ENCODE measurements at places on chromosomes 1 and 21.

DNA sequence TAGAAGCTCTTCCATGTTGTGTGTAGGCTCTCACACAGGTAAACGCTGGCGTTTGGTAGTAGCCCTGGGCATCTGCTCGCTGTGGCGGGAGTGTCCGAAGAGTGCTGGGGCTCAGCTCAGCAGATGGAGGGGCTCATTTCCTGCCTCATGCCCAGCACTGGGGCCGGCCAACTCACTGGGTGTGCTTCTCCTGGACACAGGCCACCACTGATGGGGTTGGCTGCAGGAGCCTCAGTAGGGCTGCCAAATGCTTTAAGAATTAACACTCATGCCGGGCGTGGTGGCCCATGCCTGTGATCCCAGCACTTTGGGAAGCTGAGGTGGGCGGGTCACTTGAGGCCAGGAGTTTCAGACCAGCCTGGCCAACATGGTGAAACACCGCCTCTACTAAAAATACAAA is 20.9 kb downstream of the UQCRHL start:
- DNase-seq = no peak

- DNase-seq = no peak
These were observed 146.0 kb upstream of the COL6A1 start for GRCh38 chr21:45835301-45836267.

DNA sequence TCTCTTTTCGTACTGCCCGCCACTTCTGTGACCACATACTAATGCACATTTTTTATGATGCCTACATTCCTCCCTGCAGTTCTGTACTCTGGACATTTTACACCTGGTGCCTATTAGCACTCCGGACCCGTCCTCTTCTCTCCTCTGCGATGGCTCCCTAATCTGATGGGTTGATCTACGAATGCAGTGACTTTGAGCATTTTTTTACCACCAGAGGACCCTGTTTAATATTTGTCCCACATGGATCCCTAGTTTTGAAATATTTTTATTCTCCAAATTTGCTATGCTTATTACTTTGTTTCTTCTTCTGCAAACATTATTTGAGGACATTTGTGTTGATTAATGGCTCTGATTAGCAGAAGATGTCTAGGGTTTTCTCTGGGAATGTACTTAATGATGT is 5.2 kb downstream of the PPFIA4 start:
- no peak for DNase-seq

- no peak for DNase-seq
These were observed 170.9 kb upstream of the IVNS1ABP start for GRCh38 chr1:185487936-185488335.

- DNase-seq = peak; percentile 39
These were observed 43.2 kb downstream of the SLC44A3 start for GRCh38 chr1:94863297-94863911.

- no peak for DNase-seq
These were observed 2.7 kb downstream of the CSRP1 start for GRCh38 chr1:201504179-201504631.

GRCh38 chr1:31886866-31887265 is 51.3 kb downstream of the PTP4A2 start:
- no peak for DNase-seq

- no peak for DNase-seq
These were observed 72.6 kb downstream of the ATP6V1G3 start for GRCh38 chr1:198467907-198468306.

GRCh38 chr1:2785631-2786328 is 15.7 kb downstream of the TTC34 start:
- DNase-seq = no peak

DNA sequence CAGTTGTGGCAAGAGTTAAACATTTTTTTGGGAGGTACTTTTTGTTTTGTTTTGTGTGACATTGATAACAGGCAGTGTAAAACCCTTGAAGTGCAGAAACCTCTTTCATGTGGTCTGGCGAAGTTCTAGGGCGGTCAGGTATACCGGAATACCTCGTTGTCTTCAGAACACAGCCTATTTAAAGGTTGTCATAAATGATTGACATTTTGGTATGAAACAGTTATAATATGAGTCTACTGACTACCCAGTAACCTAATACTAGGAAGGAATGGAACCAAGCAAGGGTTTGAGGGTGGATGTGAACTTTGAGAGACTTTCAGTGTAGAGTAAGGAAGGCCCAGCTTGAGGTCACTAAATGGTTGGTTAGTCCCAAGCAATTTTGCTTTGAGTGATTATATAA is 40.5 kb downstream of the PATJ start:
- DNase-seq = no peak

DNA sequence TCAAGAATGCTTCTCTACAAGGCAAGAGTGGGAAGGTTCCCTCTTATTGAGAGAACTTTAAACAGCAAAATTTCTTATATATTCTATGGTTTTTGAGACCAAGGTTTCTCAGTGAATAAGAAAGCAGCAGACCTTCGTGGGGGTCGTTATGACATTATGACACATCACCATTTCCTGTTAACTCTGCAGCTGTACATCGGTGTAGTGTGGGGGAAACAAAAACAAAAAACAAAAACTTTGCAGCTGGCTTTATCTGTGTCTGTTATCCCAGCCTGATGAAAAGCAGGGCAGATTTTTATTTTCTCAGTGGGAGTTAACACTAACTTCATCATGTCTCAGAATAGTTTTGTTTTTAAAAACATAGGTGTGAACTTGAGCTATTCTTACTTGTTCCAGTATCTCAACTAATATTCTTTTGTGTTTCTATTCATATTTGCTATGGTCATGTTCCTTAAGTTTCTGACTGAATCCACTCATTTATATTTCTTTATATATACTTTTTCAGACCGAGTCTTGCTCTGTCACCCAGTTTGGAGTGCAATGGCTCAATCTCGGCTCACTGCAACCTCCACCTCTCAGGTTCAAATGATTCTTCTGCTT is 2.1 kb downstream of the SDE2 start:
- DNase-seq = no peak

GRCh38 chr1:73813716-73814115 is 384.3 kb downstream of the LRRIQ3 start:
- DNase-seq = no peak

DNA sequence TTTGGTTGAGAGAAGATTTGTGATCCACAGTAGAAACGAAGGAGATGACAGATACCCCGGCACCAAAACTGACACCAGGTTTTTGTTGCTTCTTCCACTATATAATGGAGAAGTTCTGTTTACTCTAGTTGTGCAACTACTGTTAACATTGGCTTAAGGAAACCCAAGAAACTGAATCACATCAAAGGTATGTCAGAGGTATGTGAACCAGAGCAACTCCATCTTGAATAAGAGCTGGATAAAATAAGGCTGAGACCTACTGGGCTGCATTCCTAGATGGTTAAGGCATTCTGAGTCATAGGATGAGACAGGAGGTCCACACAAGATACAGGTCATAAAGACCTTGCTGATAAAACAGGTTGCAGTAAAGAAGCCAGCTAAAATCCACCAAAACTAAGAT is 173.7 kb upstream of the CAMK1G start:
- no peak for DNase-seq

DNA sequence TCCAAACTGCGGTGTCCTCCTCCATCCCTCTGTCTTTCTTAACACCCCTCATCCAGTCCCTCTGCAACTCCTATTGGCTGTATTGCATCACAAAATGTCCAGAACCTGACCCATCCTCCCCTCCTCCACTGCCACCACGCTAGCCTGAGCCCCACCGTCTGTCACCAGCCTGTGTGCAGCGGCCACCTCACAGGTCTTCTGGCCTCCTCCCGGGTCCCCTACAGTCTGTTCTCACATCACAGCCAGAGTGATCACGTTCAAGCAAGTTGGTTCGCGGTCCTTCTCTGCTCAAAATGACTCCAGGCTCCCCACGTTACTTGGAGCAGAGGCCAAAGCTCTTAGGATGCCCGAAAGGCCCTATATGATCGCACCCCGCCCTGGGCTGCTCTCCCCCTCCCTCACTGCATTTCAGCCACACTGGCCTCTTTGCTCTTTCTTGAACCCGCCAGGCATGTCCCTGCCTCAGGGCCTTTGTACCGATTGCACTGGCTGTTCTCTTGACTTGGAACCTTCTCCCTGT is 2.4 kb upstream of the PADI4 start:
- DNase-seq = no peak

DNA sequence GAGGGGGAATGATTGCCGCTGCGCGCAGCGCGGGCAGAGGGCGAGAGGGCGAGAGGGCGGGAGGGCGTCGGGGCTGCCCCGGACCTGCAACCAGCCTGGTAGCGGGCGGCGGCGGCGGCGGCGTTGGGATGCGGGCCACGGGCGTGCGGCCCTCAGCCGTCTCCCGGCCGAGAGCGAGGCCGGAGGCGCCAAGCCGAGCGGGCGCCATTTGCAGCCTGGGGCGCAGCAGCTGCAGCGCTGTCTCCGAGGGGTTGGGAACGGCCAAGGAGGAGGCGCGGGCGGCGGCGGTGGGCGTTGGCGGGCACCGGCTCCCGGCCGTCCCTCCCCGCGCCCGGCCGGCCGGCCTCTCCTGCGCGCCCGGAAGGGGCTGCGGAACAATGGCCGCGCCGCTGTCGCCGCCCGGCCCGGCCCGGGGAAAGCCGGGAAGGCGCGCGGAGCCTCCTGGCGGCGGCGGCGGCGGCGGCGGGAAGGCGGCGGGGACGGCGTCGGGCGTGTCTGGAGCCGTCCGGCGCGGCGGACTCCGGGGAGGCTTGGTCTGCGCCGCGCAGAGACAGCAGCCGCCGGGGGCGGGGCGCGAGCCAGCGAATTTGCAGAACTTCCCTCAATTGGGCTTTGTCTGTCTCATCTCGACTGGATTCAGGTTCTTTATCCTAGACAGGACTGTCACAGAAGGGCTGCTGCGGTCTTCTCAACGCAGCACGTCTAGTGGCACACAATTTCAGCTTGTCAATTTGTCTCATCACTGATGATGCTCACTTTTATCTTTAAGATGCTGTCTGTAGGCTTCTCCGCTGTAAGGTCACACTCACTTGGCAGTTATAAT is 35.7 kb downstream of the ZBTB8B start:
- DNase-seq = peak; percentile 88

DNA sequence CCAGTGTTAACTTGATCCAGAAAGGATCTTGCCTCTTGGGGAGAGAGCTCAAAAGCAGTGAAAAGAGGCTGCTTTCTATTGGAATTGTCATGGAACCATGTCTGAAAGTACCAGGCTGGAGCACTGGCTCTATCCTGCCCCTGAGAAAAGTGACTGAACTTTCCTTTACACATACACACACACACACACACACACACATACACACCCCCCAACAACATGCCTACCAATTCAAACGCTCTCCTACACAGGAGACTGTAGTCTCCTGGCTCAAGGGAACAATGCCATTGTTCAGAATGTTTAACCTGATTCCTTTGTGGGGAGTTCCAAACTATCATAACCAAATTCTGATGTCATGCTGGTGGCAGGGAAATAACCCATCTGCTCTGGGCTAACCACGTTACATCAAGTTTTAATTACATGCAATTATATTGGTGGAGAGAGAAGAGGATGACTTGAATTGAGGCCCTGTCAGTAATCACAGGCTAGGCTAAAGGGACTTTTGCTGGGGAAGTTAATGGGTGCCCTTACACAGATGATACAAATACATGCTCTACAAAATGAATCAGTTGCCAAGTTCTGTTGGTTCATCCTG is 52.3 kb upstream of the DUSP10 start:
- DNase-seq = no peak

DNA sequence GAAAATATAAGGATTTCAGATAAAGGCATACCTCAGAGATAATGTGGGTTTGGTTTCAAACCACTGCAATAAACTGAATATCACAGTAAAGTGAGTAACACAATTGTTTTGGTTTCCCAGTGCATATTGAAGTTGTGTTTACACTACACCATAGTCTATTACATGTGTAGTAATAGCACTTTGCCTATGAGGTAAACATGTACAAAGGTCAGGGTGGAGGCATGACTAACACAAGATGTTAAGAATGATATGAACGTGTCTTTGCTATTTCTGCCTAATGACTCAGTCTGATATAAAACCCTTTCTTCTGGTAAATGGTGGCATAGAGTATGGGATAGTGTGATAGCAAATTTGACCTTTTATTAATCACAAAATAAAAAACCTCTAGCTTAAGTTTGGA is 621.5 kb upstream of the ADGRL2 start:
- DNase-seq = peak; percentile 43
